ENCODE measurements at places on chromosomes 12 and 14.

DNA sequence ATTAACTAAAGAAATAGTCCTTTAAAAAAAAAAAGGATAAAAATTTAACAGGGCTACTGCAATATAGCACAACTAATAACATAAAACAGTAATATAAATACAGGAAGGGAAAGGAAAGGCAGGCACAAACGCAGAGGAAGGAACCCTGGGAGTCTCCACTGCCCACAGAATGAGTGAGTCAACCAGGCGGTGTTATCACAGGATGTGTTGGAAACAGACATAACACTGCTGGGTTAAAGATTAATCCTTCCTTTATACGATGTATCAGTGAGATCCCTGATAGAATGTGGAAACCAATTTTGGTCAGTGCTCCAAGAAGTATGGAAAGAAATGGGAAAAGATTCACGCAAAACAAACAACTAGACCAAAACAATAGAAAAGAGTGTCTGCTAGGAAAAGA lies 47.9 kb downstream of the FGD6 start:
- no peak for DNase-seq

- no peak for DNase-seq
Observed at GRCh38 chr12:8030189-8030588, 2.3 kb upstream of the FOXJ2 start.

DNA sequence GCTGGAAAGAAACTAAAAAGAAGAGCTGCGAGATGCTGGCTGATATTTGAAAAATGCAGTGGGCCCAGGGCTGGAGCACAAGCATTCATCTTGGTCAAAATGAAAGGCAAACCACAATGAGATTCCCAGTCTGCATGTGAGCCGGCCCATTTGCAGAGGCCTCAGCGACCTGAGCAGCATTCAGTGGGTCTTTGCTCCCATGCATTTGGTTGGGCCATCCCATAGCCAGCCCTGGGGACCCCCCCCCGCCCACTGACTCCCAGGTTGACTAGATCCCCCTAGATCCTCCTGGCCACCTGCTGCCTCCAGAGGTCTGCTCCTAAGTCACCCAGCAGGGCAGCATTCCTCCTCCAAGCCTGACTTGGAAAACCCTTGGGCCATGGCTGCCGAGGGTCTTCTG lies 59.8 kb downstream of the PRMT8 start:
- no peak for DNase-seq

- no peak for DNase-seq
Observed at GRCh38 chr14:93239869-93240677, 33.0 kb downstream of the UBR7 start.

DNA sequence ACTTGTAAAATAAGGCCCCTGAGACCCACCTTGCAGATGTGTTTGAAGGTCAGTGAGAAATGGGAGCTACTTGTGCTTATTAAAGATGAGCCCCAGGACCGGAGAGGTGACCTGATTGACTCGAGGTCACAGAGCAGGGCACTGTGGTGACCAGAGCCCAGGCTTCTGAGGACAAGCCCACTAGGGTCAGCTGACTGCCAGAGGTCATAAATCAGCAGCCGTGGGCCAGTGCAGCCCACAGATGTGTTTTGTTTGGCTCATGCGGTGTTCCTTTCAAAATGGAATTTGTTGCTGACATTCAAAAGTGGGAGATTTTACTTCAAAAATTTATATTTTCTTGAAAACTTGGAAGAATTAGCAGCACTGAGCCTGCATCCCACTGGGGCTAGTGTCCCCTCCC lies 24.5 kb downstream of the JDP2 start:
- DNase-seq, result no peak

GRCh38 chr14:73260574-73260973 lies 23.3 kb downstream of the PAPLN start:
- no peak for DNase-seq

DNA sequence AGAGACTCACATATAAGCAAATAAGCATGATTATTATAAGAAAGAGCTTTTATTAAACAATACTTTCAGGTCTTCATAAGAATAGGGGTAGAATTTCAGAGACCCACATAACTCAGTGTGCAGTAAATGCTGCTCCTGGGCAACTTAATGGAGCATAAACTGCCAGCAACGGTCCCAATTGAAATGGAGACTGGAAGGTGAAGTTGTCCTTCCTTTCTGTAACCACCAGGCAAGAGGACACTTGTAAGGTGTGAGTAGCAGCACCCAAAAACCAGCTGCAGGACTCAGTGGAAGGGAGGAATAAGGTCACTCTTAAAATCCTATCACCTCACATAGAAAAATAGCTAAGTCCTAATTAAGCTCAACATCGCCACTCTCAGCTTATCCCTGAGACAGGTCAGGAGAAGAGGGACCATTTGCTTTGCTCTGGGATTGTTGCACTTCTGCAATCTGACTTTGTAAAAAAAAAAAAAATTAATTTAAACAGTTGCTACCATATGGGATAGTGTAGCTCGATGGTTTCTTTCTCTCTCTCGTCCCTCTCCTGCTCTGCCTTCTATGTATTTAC lies 22.7 kb upstream of the LTA4H start:
- DNase-seq, result no peak

DNA sequence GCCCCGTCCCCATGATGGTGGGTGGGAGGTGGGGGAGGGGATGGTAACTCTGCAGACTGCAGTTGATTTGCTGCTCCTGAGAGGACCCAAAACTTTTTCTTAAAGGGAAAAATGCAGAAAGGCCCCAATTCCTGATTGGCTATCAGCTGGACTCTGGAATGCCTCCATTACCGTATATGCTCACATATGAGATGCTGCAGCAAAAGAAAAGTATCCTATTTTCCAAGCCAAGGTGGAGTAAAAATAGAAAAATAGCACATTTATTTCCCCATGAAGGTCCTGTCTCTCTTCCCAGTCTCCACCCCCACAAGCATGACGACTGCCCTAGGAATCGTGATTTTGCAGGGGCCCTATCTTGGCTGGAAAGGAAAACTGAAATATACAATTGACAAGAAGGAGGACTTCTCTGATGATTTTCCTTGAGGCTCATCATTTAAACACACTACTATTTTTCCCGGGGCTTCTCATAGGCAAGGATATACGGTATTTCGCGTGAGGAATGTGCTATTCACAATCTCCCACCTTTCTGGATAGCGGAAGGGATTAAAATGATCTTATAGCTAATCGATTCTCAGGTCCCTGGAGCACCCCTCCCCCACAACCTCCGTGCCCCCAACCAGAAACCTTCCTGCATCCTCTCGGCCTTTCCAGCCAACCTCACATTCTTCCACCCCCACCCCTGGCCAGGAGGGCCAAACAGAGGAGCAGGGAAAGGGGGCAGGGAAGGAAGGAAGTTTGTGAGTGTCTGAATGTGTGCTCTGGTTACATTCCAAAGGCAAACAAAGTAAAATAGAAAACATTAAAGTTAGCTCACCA lies 138.9 kb upstream of the CCND2 start:
- no peak for DNase-seq

GRCh38 chr12:9673404-9674225 lies 4.1 kb downstream of the CLEC2D start:
- no peak for DNase-seq

DNA sequence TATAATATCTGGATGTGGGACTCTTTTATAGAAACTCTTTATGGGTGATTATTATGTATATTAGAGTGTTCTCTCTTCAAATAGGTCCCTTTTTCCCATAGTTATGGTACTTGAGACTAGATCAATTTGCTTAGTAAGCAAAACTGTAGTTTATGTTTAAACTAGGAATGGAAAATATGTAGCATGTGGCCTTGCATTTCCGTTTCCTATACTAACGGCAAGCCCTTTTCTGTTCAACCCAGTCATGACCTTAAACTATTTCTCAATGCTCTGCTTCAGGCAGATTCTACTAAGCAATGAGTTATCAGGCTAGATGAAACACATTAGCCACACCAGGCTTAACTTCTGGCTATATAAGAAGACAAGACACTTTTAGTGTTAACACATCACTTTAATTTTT lies 84.6 kb downstream of the OTOGL start:
- no peak for DNase-seq

Data from activated naive CD4-positive, alpha-beta T cell (primary cell).